T-helper 2 cell treated with Interferon-gamma antibody and Interleukin-4, amounts not matched to agents 100 ng/mL and 5 ng/mL, for 36 hours (primary cell): ENCODE measurements at places on chromosomes 2 and 18. TPM values are rescaled to one million over a fixed set of nuclear protein-coding genes. Genes with fewer than 3 reads are reported as not detected.

The C2orf78 gene
- total RNA-seq = not detected in 2 replicates

The G6PC2 gene
- not detected in 2 replicates for total RNA-seq

The DOK6 gene
- total RNA-seq = not detected in 2 replicates

The GALNT5 gene
- total RNA-seq = not detected in 2 replicates

The C18orf54 gene
- total RNA-seq = 8.9 and 10.0 TPM in 2 replicates

The HAAO gene
- 2.2 and 2.4 TPM in 2 replicates for total RNA-seq

The KCTD1 gene
- 4.4 and 5.5 TPM in 2 replicates for total RNA-seq

The OR6B2 gene
- total RNA-seq = not detected in 2 replicates

The IL1RL1 gene
- total RNA-seq = 2.4 and 3.0 TPM in 2 replicates

The REG3G gene
- total RNA-seq = not detected in 2 replicates

The GPR17 gene
- total RNA-seq = not detected in 2 replicates

The PMS1 gene
- total RNA-seq = 31.8 and 39.0 TPM in 2 replicates

The EVX2 gene
- total RNA-seq = not detected in 2 replicates

The TPO gene
- total RNA-seq = 1.2 and 1.8 TPM in 2 replicates

The STPG4 gene
- 0.30 and 0.50 TPM in 2 replicates for total RNA-seq

The EMILIN1 gene
- total RNA-seq = 1.1 and 1.5 TPM in 2 replicates

The TEX261 gene
- total RNA-seq = 49.5 and 56.1 TPM in 2 replicates

The GPR45 gene
- total RNA-seq = not detected in 2 replicates

The ACOXL gene
- total RNA-seq = 2.5 and 2.8 TPM in 2 replicates

The FOSL2 gene
- 29.6 and 30.5 TPM in 2 replicates for total RNA-seq

The ZNF396 gene
- 0.45 and 0.52 TPM in 2 replicates for total RNA-seq

The CCDC74B gene
- 0.43 and 0.82 TPM in 2 replicates for total RNA-seq

The OSR1 gene
- not detected in 2 replicates for total RNA-seq

The KCNG2 gene
- not detected in 2 replicates for total RNA-seq

The POTEC gene
- not detected in 2 replicates for total RNA-seq

The NT5DC4 gene
- not detected in 2 replicates for total RNA-seq

The FSIP2 gene
- total RNA-seq = 0.05 and 0.25 TPM in 2 replicates

The TLX2 gene
- total RNA-seq = 1.1 and 1.2 TPM in 2 replicates

The NR4A2 gene
- 1.9 and 2.1 TPM in 2 replicates for total RNA-seq

The RIT2 gene
- total RNA-seq = not detected in 2 replicates

The SLC30A3 gene
- total RNA-seq = 0.14 and 0.48 TPM in 2 replicates
